KBM-7 (cell line): ENCODE measurements at places on chromosomes 13 and 19.
A peak's percentile ranks its signal among the peaks of the same experiment; 100 is the strongest.

DNA sequence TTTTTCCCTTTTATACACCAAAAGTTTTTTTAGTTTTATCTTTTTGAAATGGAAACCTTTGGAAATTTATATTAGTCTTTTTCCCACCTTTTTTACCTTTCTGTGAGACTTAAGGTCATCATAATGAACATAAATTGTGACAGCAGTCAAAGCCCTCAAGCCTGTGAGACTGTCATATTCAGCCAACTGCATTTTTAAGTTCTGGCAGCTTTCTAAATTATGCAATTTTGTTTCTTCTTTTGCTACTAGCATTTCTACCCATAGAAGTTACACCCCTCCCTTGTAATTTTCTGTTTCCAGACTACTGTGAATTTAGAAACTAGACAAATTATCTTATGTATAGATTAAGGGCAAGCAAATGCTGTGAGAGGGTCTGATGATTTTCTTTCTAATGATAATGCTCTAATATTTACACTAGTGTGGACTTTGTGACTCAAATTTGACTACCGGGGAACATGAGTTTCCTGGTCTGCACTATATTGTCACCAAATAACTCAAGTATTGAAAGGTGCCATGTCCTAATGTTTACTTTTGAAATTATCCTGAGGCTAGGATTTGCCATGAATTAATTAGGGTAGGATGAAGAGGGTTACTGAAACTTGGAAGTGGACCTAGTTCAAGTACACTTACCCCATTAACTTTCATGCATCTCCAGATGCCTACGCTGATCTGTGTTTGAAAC lies 43.7 kb downstream of the FRY start:
- no peak for DNase-seq

DNA sequence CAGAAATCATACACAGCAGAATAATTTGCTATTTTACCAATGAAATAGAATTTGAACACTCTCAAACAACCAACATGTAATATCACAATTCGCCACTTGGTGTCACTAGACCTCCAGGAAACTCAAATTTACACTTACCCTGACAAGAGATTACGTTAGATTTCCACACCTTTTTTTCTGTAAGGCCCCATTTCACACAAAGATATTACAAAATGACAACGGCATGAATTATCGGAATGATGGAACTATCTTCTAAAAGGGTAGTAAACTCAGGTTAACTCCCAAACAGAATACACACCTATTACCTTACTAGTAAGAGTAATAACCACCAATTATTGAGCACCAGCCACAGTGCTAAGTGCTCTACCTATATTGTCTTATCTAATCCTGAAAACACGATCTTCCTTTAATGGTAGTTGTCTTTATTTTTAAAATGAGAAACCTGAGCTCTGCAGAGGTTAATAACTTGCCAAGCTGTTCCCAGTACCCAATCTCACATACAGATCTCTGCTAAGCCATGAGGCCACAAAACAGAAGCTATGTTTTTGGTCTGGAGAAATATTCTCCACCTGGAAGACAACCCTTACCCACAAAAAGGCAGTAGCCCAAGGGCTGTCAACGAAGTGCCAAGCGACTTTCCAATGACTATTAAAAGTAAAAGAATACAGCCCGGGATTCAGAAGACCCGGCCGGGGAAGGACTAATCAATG lies 152.4 kb downstream of the DCLK1 start:
- DNase-seq: peak; percentile 74

DNA sequence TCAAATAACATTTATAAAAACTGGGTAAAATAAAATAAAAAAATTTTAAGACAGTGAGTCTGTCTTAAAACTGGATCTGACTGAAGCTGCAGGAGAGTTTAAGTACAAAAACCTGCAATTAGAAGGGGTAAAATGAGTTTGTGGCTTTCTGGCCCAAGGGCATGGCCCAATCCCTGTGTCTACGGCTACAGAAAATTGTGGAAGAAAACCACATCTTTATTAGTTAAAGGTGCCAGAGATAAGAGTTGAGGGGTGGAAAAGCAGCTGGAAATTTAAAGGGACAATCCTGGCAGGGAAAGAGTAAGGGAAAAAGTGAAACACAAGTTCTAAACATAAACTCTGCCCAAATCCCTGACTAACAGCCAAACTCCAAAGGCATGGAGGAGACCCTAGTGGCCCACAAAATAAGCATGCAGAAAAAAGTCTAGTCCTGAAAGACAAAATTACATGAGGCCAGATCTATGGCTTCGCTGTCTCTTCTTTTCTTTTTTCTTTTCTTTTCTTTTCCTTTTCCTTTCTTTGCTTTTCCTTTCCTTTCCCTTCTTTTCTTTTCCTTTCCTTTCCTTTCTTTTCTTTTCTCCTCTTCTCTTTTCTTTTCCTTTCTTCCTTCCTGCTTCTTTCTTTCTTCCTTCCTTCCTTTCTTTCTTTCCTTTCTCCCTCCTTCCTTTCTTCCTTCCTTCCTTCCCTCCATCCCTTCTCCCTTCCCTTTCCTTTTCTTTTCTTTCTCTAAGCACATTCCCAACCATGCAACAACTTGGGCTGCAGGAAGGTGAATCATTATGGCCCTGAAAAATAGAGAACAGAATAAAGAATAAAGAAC lies 23.5 kb upstream of the DLEU7 start:
- no peak for DNase-seq

DNA sequence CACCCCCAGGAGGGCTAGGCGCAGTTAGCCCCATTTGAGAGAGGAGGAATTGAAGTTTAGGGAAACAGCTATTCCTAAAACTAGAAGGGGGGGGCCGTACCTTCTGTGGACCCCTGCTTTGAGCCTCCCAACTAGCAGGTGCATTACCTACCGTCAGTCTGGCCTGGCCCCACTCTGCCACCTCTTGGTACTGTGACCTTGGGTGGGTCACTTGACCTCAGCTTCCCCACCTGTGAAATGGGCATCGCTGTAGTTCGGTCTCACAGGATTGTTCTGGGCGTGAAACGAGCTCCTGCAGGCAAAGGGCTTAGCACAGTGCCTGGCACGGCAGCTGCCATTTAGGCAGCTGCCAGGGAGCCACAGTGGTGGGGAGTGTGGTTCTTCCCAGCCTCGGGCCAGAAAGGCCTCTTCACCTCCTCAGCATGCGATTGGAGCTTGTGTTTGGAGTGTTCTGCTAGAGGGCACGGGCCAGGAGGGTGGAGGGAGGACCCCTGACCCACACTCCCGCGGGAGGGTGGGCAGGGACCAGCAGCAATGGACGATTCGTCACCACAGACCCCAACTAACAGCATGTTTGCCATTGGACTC lies 32.0 kb downstream of the CAPN12 start:
- DNase-seq: no peak

- peak; percentile 86 for DNase-seq
Observed at GRCh38 chr19:38952395-38953165, 21.8 kb downstream of the MRPS12 start.

- no peak for DNase-seq
Observed at GRCh38 chr13:102905905-102906771, 60.3 kb downstream of the ERCC5 start.
